ENCODE measurements at places on chromosomes 7 and 10. TPM values are rescaled to one million over a fixed set of nuclear protein-coding genes. Genes with fewer than 3 reads are reported as not detected.

DNA sequence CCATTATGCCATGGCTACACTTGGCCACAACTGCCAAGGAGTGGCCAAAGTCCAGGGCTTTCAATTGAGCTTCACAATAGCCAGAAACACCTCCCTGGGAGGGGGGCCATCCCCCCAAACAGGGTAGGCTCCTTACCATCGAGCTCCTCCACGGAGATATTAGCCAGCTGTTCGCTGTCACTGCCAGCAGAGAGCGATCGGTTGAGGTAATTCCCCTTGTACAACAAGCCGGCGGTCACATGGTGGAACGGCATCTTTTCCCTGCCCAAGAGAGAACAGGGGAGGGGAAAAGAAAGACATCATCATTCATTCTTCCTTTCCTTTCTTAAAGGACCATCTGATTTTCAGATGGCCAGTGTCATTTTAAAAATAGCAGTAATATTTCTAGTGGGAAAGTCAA, 133.6 kb downstream of the CALN1 start:
- DNase-seq, result no peak

GRCh38 chr7:47119261-47119865, 462.5 kb downstream of the TNS3 start:
- no peak for DNase-seq

DNA sequence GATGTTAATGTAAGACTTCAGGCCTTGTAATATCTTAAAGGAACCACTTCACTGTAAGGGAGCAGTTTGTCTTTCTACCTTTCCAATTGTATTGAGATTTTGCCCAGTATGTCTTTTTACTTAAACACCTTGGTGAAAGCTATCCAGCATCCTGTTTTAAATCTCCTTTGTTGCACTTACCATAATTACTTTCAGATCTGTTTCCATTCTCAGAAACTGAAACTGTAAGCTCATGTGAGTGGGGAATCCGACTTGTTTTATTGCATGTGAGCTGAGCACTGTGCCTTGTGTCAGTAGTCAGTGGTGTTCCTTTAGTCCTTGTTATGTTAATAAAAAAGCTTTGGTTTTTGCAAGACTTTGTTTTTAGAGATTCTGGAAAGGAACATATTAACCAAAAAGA, 42.2 kb downstream of the BMPR1A start:
- peak; percentile 2 for DNase-seq

- DNase-seq, result no peak
These were observed 465 bp upstream of the NPY start for GRCh38 chr7:24283554-24283896.

DNA sequence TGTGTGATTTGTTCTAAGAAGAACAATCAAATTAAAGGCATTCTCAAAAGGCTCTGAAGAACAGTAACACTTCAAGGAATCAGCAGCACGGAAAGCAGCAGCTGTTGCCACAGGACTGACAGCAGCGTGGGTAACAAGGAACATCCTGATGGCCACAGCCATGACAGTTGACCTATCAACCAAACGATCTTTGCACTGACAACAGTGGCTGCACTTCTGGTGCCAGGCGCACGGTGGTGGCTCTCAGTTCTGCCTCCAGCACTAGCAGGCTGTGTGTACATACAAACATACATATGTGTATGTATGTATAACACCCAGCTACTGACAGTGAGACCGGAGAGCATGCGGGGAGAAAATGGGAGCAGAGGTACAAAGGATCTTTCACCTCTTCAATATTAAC, 114.1 kb downstream of the ZFAND4 start:
- no peak for DNase-seq

GRCh38 chr7:25656581-25657026, 428.3 kb upstream of the NPVF start:
- DNase-seq, result no peak

GRCh38 chr10:108567899-108568752, 1355.2 kb downstream of the XPNPEP1 start:
- DNase-seq, result no peak

GRCh38 chr10:125095228-125095627, 65.1 kb downstream of the CTBP2 start:
- DNase-seq, result no peak

DNA sequence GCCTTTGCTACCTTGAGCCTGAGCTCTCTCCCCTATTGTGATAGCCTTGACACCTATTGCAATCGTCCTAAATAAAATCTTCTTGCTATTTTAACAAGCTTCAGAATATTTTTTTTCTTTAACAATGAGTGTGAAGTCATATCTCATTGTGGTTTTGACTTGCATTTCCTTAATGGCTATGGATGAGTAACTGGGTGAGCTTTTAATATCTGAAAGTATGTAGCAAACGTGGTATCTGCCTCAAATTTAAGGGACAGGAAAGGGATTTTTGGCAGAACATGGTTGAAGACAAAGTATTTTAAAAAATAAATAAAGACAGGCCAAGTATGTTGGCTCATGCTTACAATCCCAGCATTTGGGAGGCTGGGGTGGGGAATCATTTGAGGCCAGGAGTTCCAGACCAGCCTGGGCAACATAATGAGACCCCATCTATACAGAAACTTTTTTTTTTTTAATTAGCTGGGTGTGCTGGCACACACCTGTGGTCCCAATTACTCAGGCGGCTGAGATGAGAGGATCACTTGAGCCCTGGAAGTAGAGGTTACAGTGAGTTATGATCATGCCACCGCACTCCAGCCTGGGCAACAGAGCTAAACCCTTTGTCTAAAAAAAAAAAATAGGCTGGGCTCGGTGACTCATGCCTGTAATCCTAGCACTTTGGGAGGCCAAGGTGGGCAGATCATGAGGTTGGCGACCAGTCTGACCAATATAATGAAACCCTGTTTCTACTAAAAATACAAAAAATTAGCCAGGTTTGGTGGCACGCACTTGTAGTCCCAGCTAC, 319.3 kb upstream of the NRP1 start:
- no peak for DNase-seq

DNA sequence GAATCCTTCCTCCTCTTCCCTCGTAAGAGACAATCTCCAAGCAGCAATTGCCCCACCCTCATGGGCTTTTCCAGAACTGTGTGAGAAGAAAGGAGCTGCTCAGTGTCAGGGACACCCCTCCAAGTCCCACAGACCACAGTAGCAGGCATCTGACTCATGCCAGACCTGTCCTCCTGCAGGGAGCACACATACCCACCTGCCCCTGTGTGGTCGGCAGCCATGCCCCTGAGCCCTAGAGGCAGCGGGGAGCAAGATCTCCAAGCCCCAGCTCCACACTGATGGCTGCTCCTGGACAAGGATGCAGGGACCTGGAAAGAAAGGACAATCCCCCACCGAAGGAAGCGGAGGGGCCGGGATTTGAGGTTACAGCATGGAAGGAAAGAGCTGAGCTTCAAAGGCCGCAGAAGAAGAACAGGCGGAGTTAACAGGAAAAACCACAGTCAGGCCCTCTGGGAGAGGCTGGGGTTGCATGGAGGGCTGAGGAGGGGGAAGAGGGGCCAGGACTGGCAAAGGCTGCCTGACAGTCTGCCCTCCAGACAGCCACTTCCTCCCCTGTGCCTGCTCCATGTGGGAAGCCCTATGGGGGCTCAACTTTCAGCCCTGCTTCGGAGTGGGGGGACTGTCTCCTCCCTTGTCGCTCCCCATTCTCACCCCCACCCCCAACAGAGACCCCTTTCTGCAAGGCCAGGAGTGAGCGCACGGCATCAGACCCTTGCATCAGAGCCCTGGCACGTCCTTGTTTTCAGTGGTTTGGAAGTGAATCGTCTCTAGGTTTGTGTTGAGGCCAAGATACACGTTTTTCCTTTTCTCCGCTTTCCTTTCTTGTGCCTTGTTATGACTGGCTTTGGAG, 46.8 kb downstream of the ASB13 start:
- no peak for DNase-seq

- no peak for DNase-seq
These were observed 147.0 kb upstream of the FAM20C start for GRCh38 chr7:45106-46090.

DNA sequence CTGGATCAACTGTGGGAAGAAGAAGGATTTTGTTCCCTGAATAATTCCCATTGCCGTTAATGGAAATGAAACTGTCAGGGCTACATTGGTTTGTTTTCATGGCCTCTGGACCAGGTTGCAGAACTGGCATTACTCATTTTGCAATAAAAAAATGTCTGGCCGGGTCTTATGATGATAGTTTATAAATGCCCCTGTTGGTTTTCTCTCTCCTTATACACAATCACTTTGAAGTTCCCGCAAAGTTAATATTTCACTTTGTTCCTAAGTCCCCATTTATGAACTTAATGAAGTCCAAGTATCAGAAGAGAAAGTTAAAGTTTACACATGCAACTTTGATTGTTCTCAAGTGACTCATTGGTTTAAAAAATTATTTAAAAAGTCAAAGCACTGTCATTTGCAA, 150.7 kb upstream of the PRR15 start:
- DNase-seq, result no peak

DNA sequence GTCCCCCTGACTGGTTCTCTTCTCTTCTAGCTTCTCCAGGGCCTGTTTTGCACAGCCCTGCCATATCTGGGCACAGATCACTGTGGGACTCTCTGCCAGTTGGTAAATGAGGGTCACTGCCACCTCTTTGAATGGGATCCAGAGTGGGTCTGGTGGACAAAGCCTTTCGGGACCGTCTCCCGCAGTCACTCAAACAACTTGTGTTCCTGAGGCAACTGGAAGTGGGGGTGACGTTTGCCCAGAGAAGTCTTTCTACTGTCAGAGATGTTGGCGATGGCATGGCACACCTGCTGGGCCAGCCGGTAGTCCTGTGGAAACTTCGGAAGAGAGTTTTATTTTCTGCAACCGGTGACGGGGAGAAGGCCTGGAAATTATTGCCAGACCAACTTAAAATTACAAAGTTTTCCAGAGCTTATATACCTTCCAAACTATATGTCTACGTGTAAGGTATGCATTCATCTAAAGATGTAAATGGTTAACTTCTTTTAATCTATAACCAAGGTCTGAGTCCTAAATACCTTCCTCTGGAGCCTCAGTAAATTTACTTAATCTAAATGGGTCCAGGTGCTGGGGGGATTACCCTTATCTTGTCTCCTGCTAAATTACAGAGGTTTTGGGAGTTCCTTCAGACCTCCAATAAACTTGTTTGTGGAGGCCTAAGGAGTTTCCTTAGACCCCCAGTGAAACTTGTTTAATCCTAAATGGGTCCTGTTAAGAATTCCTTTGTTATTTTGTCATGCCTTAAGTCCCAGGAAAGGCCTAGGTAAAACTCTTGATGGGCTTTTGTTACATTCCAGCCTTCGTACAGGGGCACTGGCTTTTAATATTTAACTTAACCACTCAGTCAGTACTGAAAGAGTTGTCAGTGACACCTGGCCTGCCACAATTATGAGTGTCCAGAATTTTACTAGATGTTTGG, 94.0 kb downstream of the NPSR1 start:
- DNase-seq, result no peak

DNA sequence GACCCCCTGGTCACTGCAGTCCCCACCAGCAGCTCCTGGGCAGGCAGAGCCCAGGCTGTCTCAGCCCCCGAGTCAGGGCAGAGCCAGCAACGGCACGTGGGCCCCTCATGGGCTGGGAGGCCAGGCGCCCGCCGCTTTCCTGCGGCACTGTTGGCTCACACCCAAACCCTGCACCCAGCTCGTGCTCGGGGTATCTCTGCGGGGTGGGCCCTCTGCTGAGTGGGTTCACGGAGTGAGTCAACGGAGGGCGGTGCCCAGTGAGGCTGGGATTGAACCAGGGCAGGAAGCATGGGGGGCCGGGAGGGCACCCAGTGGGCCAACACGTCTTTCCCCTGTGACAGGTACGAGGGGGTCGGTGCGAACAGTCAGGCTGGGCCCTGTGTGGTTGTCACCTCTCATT, 28.9 kb downstream of the ADAP1 start:
- peak; percentile 74 for DNase-seq

GRCh38 chr7:95517870-95518269, 32.1 kb downstream of the ASB4 start:
- DNase-seq, result no peak

- DNase-seq, result no peak
These were observed 708 bp downstream of the KLHDC10 start for GRCh38 chr7:130070861-130071622.

DNA sequence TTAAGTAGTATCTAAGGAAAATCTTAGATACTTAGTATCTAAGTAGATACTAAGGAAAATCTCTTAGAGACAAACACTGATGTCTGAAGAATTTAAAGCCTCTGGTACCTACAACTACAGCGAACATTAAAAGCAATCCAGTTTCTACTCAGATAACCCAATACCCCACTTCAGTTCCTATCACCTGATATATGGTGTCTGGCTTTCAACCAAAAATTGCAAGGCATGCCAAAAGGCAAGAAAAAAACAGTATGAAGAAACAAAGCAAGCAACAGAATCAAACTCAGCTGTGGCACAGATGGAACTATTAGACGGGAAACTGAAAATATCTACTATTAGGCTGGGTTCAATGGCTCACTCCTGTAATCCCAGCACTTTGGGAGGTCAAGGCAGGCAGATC, 31.1 kb downstream of the ARHGAP12 start:
- DNase-seq, result no peak

DNA sequence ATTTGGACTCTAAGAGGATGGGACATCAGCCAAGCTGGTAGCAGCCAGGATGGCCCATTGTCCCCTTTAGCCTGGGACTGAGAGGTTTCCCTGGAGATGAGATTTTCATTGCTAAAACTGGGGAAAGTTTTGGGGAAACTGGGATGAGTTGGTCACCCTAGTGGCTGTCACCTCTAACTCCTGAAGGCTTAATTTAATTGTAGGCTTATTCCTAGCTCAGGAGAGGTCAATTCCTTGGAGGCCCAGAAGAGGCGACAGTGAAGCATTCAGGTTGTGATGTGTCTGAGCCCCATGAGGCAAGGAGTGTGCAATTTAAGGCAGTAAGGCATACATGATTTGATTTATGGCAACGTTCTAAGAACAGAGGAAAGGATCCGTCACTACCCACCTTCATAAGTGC, 24.9 kb upstream of the JAZF1 start:
- no peak for DNase-seq

DNA sequence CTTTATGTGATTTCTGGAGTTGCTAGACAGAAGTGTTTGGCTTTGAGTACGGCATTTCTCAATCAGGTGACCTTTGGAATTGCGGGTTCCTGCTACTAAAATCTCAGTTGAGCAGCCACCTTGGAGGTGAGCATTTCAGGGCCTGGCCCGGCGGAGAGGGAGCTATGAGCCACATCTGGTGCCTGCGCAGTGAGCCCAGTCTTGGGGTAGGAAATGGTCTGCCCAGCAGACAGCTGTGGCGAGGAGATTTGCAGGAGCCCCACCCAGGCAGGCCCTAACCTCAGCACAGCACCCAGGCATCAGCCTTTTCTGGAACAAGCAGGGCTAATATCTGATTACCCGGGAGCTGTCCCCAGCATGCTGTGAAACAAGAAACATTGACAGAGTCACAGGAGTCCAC, 547.9 kb upstream of the FOXK1 start:
- no peak for DNase-seq

CALML3 gene
- total RNA-seq, result not detected

BHLHA15 gene
- total RNA-seq, result not detected

MMRN2 gene
- total RNA-seq, result 1.3 TPM

TNS3 gene
- total RNA-seq, result 3.5 TPM

FRMD4A gene
- total RNA-seq, result 0.38 TPM

NCAPG2 gene
- 8.8 TPM for total RNA-seq

DYNC1I1 gene
- total RNA-seq, result not detected

MOGAT3 gene
- total RNA-seq, result not detected

C7orf33 gene
- not detected for total RNA-seq

PCGF6 gene
- 8.1 TPM for total RNA-seq

HECW1 gene
- not detected for total RNA-seq

NPTX2 gene
- not detected for total RNA-seq

CLDN4 gene
- total RNA-seq, result 0.09 TPM

CPED1 gene
- total RNA-seq, result 0.96 TPM

LEP gene
- not detected for total RNA-seq

CAV2 gene
- total RNA-seq, result not detected

DMBT1 gene
- not detected for total RNA-seq

RAMP3 gene
- not detected for total RNA-seq

C10orf143 gene
- total RNA-seq, result 8.2 TPM
